ENCODE measurements at places on chromosomes 7 and 10.

GRCh38 chr10:17561111-17561510 lies 56.1 kb downstream of the HACD1 start:
- DNase-seq, result no peak

- DNase-seq, result no peak
Observed at GRCh38 chr10:71249996-71250395, 37.6 kb downstream of the UNC5B start.

GRCh38 chr7:417625-417889 lies 102.1 kb downstream of the PDGFA start:
- DNase-seq, result no peak

- DNase-seq, result peak; percentile 87
Observed at GRCh38 chr7:138752518-138753149, 45.2 kb upstream of the TMEM213 start.

DNA sequence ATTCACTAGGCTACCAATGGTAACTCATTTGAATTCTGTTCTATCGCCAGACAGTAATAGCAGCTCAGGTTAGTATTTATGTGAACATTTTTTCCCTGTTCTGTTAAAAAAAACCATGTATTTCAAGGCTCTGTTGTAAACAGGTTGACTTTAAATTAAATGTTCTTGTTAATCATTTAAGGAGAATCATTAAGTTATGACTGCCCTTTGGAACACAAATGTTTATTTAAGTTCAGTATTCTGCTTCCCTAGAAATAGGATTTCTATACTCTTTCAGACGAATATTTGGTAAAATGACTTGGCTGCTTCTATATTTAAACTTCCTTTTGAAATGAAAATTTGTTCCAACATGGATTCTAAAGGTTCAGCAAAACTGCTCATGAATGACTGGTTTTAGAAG lies 13.1 kb upstream of the CROT start:
- no peak for DNase-seq

DNA sequence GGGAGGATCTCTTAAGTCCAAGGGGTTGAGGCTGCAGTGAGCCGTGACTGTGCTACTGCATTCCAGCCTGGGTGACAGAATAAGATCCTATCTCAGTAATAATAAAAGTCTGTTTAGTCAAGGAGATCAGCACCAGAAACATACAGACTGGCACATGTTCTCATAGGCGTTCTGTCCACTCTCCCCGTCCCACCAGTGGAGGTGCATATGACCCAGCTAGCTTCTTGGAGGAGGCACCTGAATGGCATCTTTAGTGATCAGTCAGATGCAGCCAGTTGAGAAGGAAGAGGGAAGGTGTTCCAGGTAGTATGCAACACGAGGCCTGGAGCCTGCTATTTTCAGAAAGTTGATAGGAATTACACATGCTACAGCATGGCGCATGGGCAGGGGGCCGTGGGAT lies 45.3 kb upstream of the SVIL start:
- DNase-seq, result no peak

DNA sequence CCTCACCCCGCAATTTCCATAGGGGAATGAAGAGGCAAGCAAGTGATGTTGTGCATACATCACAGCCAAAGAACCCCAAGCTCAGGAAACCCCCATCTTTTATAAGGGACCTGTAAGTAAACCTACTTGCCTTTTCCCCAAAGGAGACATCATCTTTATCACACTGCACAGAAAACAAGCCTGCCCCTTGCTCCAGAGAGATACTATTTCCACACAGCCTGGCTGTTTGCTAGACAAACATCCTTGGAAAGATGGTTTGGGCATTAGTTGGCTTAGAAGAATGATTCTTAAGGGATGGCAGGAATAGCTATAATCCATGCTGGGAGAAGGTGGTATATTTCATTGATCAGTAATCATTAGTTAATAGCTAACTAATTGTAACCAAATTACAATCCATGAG lies 123.7 kb upstream of the SEC61G start:
- DNase-seq, result no peak

GRCh38 chr7:98816241-98816640 lies 53.6 kb downstream of the TMEM130 start:
- DNase-seq, result no peak

GRCh38 chr7:29843726-29844125 lies 37.4 kb downstream of the WIPF3 start:
- no peak for DNase-seq

DNA sequence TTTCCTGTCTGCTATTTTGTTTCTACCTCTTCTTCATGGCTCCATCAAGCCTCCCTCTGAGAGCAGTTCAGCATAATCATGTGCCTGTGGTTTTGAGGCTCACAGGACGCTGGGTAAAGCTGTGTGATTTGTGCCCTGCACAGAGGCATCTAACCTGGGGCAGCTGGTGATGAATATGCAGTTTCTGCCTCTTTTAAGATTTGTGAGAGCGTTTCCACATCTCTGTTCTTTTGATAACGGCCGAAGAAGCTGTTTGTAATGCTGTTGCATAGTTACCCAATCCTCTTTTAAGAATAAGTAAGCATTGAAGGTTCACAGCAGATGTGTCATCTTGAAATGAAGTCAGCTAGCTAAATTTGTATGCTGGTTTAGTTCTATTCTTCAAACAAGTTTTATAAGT lies 45.2 kb downstream of the PNLIPRP3 start:
- no peak for DNase-seq

DNA sequence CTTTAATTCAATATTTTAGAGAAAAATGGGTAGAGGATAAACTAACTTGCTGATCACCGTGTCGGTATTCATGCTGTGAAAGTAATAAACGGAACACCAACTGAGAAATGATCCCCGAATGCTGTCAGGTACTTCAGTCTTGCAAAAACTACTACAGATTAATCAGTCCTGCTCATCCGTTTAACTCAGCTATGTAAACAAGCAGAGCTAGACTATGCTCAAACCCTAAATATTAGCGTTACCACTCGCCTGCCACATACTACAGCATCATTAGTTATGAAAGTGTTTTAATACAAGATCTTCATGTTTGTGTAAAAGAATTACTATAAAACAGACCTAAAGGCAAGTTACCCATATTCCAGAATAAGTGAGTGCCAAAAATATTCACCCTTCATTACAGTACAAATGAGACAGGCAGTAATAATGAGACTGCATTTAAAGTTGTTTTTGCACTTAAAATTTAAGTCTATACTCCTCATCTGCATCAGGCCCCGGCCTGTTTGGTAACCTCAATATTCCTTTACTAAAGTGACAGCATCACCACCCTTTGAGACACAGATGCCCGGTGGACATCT lies 952 bp downstream of the DNMBP start:
- DNase-seq, result no peak

DNA sequence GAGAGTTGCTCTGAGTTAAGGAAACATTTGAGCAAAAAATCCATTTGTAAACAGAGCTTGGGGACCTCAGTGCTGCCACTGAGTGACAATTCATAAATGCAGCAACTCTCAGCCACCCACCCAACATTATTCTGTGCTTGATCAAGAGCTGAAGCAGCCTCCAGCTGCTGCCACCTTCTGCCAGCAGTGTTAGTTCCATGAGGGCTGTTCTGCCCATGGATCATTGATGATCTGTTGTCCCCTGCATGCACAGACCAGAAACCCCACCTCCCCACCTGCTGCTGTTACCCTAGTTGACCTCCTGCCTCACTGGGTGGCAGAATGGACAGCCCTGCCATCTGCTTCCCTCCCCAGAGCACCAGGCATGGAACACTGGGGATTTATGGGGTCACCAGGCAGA lies 305.4 kb downstream of the KCNMA1 start:
- no peak for DNase-seq

- DNase-seq, result no peak
Observed at GRCh38 chr10:132564690-132565089, 27.1 kb downstream of the INPP5A start.

- peak; percentile 8 for DNase-seq
Observed at GRCh38 chr10:7314170-7314569, 96.7 kb downstream of the SFMBT2 start.

- DNase-seq, result peak; percentile 15
Observed at GRCh38 chr10:96334616-96335526, 23.9 kb downstream of the OPALIN start.

DNA sequence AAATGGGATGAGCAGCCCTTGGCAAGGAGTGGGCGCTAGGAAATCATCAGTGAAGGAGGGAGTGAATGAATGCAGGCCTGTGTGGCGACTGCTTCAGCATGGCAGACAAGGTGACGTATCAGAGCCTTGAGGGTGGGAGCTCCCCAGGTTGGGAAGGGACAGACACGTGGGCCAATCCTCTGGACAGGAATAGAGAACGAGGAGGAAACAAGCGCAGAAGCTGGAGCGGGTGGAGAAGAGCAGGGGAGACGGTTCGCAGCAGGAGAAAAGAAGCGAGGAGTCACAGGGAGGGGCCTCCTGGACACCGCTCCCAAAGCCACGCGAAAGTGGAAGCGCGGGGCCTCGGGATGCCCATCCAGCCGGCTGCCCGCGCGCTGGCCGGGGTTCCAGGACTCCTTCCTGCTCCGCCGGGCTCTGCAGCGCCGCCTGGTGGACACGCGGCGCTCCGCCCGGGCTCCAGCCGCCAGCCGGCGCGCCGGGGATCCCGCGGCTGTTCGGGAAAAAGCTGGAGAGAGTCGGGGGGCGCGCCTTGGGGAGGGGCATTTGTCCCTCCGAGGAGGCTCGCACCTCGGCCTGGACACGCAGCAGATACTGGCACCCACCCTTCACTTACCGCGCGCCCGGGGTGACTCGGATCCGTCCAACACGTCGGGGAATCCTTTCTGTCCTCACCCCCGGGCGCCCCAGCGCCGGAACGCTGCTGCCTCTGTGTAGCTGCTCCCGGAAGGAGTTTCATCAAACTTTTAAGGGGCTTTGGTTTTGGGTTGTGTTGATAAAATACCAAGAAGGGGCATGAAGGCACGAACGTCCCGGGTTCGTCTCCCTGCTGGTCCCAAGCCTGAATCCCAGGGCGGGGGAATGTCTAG lies 6.3 kb downstream of the ZNF503 start:
- DNase-seq, result no peak

- no peak for DNase-seq
Observed at GRCh38 chr10:130866857-130867256, 444.7 kb downstream of the TCERG1L start.

DNA sequence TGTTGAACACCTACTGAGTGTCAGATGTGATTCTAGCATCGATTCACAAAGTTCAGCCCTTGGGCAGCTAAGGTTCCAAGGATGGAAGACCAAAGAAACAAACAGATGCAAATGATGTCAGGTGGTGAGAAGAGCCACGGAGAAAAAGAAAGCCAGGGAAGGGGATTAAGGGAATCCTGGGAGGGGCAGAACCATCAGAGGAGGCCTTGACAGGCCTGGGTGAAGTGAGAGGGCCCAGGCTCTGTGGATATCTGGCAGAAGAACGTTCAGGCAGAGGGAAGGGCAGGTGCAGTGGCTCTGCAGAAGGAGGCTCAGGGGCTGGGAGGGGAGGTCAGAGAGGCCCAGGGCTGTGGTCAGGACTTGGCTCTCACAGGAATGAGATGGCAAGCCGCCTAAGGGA lies 90.4 kb downstream of the C10orf105 start:
- DNase-seq, result no peak

DNA sequence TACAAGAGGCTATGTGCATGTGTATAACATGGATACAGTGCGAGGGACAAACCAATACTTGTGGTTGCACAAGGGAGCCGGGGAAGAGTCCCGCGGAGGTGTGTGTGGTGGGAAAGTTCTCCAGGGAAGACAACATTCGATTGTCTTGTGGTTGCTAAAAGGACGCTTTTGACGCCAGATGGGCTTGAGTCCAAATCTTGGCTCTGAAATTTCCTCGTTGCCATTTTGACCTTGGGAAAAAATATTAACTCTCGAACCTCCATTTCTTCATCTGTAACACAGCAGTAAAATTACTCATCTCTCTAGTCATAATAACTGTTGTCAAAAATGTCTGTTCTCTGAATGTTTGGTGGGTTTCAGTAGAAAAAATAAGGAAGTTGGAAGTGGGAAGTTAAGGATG lies 16.5 kb downstream of the PLXDC2 start:
- no peak for DNase-seq

DNA sequence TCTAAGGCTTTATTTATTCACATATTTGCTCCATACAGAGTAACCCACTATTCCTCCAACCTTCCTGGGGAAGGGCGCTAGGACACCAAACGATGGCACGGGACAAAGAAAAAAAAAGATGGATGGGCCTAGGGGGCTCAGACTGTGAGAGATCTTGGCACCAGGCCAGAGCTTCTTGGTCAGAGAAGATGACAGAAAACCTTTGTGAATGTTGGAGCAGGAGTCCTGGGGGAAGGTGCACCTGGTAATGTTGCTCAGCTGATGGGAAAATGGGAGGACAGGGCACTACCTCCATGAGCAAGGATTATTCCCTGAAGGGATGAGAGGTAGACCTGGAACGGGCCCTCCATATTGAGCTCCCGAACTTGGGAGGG lies 1.4 kb upstream of the SH3PXD2A start:
- DNase-seq, result no peak

GRCh38 chr10:90587081-90587491 lies 270.8 kb downstream of the HTR7 start:
- DNase-seq, result no peak

DNA sequence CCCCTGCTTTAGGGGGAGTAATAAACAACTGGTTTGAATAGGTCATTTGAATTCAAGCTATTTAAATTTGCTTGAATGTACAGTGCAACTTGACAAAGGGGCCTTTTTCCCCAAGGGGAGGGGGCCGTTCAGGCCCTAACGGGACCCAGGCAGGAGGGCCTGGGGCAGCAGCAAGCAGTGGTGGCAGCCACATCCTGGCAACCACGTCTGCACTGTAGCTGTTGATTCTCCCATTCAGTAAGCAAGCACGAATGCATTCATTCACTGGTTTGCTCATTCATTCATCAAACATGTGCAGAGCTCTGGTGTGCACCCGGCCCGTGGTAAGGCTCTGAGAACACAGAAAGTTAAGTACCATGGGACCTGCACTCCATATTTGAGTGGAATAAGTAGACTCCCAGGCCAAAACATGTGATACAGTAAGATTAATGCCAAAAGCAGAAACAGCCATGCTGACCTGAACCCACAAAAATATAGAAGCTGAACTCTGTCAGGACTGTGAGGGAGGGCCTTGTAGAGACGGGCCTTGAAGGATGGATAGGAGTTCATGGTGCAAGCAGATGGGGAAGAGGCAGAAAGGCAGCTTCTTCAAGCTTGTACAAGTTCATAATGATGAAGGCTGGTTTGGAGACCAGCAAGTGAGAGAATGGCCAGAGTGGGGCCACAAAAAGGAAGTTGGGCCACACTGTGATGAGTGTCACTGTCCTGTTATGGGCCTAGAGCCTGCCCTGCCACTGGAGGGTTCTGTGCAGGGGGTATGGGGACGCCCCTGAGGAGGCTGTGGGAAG lies 29.3 kb upstream of the C10orf53 start:
- DNase-seq, result no peak

- no peak for DNase-seq
Observed at GRCh38 chr7:128026551-128026950, 4.7 kb downstream of the LRRC4 start.

DNA sequence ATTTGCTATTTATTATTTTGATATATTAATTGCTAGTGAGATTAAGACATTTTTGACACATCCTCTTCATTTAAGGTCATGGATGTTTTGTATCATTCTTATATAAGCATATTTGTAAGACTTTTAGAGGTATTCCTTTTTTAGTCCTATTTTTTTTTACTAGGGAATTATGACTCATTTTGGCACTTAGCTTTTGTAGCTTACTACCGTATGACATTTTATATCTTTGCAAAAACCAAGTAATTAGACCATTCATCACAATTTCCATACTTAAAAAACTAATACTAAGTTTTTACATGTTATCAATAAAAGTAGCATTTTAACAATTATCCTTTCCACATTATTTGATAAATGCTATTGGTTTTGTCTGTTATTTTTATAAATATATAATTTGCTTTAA lies 41.6 kb downstream of the BMPR1A start:
- no peak for DNase-seq

GRCh38 chr7:101302641-101303101 lies 18.9 kb downstream of the IFT22 start:
- DNase-seq, result no peak

- DNase-seq, result no peak
Observed at GRCh38 chr7:93765475-93765874, 125.1 kb downstream of the TFPI2 start.

All from CD4-positive, alpha-beta T cell (primary cell).